ENCODE measurements at places on chromosomes 7 and 10.
A peak's percentile ranks its signal among the peaks of the same experiment; 100 is the strongest.

- no peak for DNase-seq
Observed at GRCh38 chr10:4981722-4982471, 18.7 kb downstream of the AKR1C1 start.

GRCh38 chr10:120052964-120053702, 160.6 kb downstream of the SEC23IP start:
- DNase-seq = no peak

DNA sequence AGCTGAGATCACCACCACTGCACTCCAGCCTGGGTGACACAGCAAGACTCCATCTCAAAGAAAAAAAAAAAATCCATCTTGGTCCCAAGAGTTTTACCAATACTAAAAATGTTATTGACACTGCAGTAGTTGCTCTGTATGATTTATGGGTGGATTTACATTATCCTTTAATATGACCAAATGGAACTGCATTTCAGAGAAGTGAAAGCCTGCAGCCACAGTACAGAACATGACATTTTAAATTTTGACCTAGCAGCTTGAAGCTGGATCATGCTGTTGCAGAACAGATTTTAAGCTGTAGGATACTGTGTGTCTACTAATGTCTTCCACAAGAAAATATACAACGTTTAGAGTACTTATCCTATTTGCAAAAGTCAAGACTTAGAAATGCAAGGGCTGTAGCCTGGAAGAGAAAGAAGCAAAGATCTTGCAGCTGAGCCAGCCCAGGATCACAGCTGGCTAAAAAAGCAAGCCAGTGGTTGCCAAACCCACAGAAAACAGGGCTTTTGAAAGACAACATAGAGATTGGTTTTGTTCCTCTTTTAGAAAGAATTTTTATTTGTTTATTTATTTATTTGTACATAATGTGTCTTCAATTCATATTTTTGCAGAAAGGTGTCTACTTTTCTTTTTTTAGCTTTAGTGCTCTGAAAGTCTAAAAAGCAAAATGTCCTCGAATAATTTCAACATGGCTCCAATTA, 55.2 kb upstream of the WNT16 start:
- no peak for DNase-seq

GRCh38 chr10:43273543-43273942, 6.7 kb upstream of the RASGEF1A start:
- no peak for DNase-seq

- DNase-seq = no peak
Observed at GRCh38 chr10:132464256-132465192, 67.5 kb downstream of the PWWP2B start.

DNA sequence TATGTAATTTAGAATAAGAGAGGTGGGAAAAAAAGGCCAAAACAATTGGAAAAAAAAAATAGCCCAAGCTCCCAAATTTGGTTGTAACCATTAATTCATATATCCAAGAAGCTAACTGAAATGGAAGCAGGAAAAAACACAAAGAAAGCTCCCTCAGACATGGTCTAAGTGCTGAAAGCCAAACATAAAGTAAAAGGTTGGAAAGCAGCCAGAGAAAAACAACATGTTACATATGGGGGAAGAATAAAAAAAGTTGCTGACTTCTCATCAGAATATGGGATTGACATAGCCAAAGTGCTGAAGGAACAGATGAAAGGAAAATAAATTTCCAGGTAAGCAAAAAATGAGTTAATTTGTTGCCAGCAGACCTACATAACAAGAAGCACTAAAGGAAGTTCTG, 40.3 kb downstream of the PDZD8 start:
- peak; percentile 5 for DNase-seq

DNA sequence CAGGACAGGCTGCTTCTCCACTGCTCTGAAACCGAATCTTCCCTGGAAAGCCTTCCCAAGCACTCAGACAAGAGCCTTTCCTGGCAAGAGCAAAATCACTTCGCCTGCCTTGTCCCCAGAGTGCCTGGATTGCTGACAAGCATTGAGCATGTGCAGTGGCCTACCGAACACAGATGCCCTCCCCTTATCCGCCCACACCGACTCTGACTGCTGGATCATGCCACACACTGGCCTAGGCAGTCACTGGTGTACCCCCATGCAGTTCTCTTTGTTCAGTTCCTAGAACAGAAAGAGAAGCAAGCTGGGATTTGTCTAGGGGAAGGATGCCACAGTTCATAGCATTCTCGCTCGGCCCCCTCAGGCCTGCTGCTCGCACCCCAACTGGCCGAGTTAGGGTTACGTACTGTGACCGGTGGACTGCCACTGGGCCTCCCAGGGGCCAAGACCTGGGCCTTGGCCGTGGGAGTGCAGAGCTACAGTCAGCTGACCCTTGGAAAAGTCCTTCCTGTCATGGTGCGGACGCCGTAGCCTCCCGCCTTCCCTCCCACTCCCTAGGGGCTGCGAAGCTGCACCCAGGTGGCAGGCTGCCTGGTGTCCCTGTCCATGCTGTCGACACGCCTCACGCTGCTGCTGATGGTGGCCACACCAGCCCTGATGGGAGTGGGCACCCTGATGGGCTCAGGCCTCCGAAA, 6.9 kb downstream of the ABCB8 start:
- DNase-seq = no peak

DNA sequence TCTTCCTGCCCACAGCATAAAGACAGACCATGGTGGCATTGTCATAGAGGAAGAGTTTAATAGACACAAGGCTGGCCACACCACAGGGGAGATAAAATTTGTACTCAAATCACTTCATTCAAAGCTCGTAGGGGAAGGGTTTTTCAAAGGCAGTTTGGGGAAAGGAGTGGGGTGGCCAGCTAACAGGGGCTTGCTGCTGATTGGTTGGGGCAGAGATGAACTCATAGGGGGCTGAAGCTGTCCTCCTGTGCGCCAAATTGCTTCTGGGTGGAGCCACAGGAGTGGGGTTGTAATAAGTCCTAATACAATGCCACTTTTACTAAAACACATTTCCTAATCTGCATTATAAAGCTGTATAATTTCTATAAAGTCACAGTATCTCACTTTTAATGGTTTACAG, 22.5 kb downstream of the PDZD8 start:
- no peak for DNase-seq

DNA sequence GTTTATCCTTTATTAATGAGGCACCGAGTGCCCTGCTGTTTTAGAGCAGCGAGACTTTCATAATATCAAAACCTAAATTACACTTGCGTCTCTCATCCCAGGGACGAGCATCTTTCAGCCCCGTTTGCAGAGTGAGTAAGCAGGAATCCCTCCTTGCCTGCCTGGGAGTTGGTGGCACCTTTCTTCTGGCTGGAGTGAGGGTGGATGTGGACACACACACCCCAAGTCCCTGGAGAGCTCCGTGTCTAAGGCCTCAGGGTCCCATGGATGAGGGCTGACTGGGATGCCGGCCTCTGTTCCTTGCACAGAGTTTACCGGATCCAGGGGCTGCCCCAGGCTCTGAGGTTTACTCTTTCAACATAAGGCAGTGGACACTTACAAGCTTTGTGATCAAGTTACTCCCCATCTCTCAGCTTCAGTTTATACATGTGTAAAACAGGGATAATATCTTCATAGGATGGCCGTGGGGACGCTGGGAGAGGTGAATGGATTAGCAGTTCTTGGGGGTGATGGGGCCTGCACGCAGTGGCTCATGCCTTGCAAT, 24.5 kb downstream of the POLL start:
- DNase-seq = no peak

DNA sequence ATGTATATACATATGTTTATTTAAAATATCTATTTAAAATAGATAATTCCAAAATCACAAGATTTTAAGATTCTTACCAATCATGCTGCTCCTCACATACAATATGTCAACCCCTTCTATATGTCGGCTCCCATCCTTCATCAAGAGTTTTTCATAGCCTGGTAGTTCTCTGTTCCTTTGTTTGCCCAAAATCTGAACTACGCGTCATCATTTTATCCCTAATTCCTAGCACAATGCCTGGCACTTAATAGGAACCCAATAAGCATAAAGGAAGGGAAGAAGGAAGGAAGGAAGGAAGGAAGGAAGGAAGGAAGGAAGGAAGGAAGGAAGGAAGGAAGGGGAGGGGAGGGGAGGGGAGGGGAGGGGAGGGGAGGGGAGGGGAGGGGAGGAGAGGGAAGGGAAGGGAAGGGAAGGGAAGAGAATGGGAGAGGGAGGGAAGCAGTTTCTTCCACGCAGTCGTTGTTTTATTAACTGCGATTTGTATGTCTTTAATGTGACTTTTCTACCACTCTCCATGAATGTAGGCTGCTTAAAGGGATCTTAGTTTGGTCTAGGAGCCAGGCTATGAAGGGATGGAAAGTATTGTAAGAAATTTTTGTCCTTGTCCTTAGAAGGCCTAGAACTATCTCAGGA, 83.3 kb upstream of the PCGF5 start:
- no peak for DNase-seq

DNA sequence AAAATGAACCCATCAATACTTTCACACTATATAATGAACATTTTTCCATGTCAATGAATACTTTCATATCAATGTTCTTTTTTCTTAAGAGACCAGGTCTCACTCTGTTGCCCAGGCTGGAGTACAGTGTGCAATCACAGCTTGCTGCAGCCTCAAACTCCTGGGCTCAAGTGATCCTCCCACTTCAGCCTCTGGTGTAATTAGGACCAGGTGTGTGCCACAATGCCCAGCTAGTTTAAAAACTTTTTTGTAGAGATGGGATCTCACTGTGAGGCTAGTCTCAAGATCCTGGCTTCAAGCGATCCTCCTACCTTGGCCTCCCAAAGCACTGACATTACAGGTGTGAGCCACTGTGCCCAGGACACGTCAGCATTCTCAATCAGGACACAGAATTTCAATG, 85.2 kb downstream of the SH3PXD2A start:
- DNase-seq = no peak

- no peak for DNase-seq
Observed at GRCh38 chr7:130897515-130898419, 163.8 kb upstream of the KLF14 start.

GRCh38 chr10:103451831-103452505, at the start of gene CALHM2:
TSS of gene CALHM2 (minus strand) at chr10:103452370. CDS start at chr10:103449941, 2,429 bp downstream.
- peak; percentile 60 for DNase-seq

All from fibroblast of skin of scalp (primary cell).